ENCODE measurements at places on chromosomes 2 and 18.

- no peak for DNase-seq
Measured at GRCh38 chr18:59718464-59719157, 21.4 kb upstream of the CCBE1 start.

DNA sequence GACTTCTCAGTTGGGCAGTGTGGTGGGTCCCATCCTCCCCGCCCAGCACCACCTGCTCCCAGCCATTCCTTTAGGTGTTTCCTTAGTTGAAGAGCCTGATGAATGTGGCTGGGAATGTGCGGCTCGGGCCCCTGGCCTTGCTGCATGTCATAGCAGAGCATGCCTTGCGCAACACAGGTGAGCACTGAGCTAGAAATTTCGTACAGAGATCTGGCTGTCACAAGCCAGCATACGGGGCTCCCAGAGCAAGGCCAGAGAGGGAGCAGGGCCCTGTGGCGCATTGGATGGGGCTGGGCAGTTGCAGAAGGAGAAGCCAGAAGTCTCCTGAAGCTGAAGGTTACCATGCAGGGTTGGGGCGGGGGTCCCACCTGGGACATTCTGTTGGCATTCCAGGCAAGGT lies 129.7 kb downstream of the WDSUB1 start:
- no peak for DNase-seq

- DNase-seq, result no peak
Measured at GRCh38 chr2:75844651-75845050, 133.9 kb upstream of the GCFC2 start.

DNA sequence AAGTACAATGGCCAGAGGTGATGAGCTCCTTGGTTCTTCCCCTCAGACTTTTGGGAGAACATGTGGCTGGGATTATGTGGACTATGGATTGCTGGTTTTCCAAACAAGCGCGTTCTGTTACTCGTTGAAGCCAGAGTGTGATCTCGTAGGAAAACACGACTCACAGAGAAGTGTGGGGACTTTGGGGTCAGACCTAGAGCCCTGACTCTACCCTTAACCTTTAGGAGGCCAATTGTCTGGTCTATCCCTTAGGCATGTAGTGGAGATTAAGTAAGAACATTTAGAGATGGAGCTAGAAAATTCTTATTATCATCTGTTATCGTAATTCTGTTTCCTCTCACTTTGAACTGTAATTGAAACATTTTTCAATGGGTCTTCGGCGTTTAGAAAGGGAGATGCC lies 35.8 kb downstream of the BCL2L11 start:
- DNase-seq, result no peak

DNA sequence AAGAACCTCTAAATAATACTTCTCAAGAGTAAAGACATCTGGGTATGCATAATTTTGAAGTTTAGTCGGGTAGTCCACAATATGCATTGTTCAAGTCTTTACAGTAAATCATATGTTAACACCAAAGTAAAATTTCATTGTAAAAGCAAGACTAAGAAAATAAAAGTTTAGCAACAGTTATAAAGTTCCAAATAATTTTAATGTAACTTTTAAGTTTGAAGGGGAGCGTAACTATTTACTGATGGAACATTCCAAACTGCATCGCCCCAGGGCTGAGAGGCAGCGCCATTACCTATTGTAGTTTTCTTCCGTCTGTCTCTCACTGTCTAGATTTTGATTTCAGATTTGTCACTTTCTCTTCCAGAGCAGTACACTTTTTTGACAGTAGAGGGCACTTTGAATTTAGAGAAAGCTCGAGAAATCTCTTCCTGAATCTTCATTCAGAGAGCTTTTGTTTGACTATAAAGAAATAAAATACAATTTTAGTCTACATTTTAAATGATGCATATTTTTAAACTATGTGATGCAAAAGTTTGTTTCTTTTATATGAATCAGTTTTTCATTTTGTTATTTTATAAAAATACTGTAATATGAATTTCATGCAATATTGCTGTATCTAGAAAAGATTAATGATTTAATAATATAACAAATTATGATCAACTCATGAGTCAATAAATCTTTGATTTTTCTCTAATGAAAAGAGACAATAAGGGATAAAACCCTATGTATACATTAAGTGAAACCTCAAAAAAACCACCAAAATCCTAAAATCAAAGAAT lies 389.8 kb downstream of the FIGN start:
- DNase-seq, result no peak

DNA sequence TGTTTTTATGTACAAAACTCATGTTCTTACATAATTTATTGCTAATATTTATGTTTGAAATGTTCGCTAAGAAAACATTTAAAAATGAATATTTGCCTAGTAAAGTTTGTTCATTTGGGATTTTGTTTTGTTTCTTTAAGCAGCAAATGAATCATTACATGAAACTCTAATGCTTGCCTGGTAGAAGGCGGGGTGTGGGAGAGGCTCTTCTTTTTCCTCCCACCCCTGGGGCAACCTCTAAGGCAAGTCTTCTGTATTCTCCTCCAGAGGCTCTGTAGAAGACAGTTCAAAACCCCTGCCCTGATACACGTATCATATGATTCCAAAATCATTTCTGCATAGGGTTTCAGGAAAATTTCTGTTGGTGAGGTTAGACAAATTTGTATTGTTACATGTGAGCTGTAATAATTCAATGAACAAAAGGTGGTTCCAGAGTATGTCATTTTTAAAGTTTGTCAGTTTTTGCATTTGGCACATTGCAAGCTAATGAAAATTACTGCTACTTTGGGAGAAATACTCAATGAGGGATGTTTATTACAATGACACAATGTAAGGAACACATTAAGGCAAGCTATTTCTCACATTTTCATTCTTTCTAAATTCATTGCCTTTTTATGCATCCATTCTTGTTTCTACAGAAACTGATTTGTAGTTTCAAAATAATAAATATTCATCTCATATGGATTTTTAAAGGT lies 302.3 kb upstream of the UBE2E3 start:
- no peak for DNase-seq

DNA sequence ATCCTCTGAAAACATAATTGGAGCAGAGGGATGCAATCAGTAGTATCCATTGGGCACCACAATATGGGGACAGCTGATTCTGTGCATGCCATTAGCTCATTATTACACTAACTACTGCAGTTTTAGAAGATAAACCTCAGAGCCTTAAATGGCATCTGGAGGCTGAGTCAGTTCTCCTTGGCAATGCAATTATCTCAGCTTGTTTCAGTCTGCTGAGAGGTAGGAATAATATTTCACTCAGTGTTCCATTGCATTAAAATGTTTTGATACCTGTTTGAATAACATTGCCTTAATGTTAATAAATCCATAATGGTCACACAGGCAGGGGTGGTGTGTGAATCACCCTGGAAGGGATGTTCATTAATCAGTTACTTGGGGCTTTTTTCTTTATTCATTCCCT lies 309.6 kb downstream of the LRRTM1 start:
- DNase-seq, result no peak

GRCh38 chr2:11562011-11562410 lies 28.2 kb downstream of the GREB1 start:
- DNase-seq, result no peak

- no peak for DNase-seq
Measured at GRCh38 chr2:20427931-20428526, 18.8 kb upstream of the RHOB start.

DNA sequence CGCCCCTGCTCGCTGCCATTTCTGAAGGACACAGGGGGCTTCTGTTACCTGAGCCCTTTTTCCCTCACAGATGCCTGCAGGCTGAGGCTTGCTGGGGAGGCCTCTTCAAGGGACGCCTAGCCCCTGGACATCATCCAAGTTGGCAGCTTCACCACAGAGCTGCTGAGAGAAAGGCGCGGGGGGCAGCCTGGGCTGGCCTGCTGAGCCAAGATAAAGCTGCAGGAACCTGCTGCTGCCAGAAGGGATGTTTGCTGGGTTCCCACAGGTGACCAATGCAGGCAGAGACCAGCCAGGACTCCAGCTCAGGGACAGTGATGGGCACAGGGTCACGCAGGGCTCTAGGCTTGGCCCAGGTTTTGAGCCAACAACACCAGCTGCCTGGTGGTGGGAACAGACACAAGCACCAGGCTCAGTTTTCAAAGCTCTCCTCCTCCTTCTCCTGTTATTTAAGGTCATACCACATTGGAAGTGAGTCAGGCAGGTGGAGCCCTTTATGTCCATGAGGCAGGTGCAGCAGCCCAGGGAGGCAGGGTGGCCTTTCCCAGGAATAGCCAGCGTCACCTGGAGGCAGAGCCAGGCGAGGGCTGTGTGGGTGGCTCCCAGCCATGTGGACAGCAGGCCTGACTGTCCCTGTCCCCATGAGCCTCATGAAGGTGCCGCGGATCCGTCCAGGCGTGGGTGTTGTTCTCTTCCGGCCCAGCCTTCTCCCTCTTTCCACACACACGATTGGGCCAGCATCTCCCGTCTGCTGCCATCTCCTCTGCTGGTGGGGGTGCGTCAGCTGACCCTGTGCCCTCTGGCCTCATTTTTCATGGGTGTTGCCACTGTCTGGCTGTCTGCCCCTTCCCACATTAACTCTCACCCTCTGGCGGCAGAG lies 515.5 kb upstream of the MYT1L start:
- DNase-seq, result no peak

DNA sequence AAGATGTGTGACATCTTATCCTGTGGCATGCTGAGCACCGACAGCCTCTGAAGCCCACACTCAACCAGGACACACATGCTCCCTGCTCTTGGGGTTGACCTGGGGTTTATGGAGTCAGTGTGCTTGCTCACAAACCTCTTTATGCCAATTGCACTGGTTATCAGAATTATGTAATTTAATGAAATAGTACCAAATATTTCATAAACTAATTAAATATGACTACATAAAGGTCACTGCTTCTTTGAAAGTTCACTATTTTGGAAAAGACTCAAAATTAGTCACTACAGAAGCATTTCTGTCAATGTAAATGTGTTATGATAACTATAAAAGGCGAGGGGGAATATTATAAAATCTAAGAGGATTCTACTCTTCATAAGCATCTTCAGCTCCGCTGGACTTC lies 76.7 kb downstream of the FHOD3 start:
- no peak for DNase-seq

DNA sequence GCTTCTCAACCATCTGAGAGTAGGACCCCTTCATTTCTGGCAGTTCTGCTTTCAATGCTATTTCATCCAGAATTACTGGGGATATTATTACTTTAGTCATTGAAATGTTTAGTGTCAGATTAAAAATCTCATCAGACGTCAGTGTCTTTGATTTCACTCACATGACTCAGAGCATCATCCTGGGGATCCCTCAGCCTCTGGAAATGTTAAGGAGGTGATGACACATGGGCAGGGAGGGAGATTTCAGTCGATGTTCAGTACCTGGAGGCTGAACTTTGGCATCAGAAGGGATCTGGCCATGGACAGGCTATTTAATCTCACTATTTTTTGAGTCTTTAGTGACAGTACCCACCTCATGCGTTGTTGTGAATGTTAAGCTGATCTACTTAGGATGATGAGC lies 39.1 kb downstream of the OSBPL6 start:
- DNase-seq, result no peak

- no peak for DNase-seq
Measured at GRCh38 chr2:28896906-28897305, 2.4 kb downstream of the WDR43 start.

- no peak for DNase-seq
Measured at GRCh38 chr2:234373481-234374149, 123.3 kb downstream of the ARL4C start.

- DNase-seq, result no peak
Measured at GRCh38 chr2:132692816-132693215, 22.8 kb upstream of the LYPD1 start.

GRCh38 chr18:5410582-5410981 lies 115.1 kb upstream of the ZBTB14 start:
- DNase-seq, result no peak

DNA sequence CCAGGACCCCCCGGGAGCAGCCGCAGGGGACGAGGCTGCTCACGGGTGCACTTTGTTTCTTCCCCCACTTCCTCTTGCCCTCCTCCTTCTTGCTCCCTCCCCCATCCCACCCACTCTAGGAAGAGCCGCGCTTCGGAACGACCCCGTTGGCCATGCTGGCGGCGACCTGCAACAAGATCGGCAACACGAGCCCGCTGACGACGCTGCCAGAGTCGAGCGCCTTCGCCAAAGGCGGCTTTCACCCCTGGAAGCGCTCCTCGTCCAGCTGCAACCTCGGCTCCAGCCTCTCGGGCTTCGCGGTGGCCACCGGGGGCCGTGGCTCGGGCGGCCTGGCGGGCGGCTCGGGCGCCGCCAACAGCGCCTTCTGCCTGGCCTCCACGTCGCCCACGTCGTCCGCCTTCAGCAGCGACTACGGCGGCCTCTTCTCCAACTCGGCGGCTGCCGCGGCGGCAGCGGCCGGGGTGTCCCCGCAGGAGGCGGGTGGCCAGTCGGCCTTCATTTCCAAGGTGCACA lies 1.3 kb downstream of the SP9 start:
- no peak for DNase-seq

- DNase-seq, result no peak
Measured at GRCh38 chr2:172643142-172643541, 87.3 kb downstream of the PDK1 start.

- DNase-seq, result no peak
Measured at GRCh38 chr2:66699793-66700676, 265.1 kb downstream of the MEIS1 start.

DNA sequence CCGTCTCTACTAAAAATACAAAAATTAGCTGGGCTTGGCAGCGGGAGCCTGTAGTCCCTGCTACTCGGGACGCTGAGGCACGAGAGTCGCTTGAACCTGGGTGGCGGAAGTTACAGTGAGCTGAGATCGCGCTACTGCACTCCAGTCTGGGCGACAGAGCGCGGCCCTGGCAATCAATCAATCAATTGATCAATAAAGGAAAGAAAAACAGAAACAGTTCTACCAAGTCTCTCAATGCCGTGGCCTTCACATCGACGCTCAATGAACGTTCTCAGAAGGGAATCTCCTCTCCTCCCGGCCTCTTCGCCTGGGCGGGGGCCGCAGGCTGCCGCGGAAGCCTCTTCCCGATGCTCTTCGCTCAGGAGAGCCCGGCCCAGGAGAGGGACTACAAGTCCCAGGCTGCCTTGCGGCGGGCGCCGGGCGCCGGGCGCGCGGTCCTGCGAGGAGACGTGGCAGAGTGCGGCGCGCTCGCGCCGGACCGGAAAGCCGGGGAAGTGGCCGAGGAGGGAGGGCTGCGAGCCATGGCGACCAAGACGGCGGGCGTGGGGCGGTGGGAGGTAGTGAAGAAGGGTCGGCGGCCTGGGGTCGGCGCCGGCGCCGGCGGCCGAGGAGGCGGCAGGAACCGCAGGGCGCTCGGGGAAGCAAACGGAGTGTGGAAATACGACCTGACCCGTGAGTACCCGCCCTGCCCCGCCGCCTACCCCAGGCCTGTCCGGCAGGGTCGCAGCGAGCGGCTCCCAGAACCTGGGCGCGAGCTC lies at the start of gene TMEM214:
TMEM214 (plus strand) TSS at position 471 of the 758 bp plus-strand sequence; CDS start at position 522, 51 bp downstream.
- DNase-seq, result peak; percentile 71

GRCh38 chr2:21467910-21468309 lies 344.1 kb downstream of the TDRD15 start:
- no peak for DNase-seq

DNA sequence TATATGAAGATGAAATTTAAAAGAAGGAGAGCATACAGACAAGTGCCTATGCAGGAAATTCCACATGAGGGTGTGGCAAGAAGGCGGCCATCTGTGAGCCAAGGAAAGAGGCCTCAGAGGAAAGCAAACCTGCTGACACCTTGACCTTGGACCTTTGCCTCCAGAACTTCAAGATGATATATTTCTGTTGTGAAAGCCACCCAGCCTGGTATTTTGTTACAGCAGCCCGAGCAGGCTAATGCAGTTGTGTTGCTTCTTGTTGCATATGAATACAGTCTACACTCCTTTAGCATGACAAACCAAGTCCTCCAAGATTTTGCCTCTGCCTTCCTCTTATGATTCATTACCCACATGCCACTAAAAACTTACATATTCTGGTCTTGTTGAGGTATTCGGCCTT lies 374.8 kb upstream of the TRIB2 start:
- no peak for DNase-seq

GRCh38 chr2:129275706-129276105 lies 703.8 kb upstream of the RAB6C start:
- DNase-seq, result no peak
